Activated CD8-positive, alpha-beta memory T cell treated with anti-CD3 and anti-CD28 coated beads, Interleukin-2, amount 50 U/mL, for 4 hours (primary cell): ENCODE measurements at places on chromosomes 1 and 21.

- DNase-seq = no peak
Measured at GRCh38 chr1:53299233-53299632, 28.6 kb downstream of the LRP8 start.

- no peak for DNase-seq
Measured at GRCh38 chr21:17536381-17536780, 23.5 kb downstream of the CXADR start.

DNA sequence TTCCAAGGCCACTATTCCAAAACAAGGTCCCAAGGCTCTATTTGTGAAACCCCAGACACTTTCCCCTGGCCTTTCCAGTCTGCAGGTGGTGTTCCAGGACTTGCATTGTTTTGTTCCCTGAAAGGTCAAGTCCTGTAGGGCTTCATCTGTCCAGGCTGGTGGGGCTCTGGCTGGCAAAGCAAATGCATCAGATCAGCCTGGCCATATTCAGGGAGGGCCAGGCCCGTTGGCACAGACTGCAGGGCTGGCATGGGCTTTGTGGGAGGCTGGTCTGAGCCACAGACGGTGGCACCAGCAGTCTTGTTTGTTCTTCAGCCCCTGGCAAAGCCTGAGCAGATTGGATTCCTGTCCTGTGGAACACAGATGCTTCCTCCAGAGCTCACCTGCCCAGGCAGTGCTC is 93.0 kb downstream of the SPATA46 start:
- DNase-seq = no peak

- no peak for DNase-seq
Measured at GRCh38 chr1:25435397-25436108, 4.9 kb downstream of the MACO1 start.

- no peak for DNase-seq
Measured at GRCh38 chr1:161921990-161922389, 101.7 kb downstream of the OLFML2B start.

DNA sequence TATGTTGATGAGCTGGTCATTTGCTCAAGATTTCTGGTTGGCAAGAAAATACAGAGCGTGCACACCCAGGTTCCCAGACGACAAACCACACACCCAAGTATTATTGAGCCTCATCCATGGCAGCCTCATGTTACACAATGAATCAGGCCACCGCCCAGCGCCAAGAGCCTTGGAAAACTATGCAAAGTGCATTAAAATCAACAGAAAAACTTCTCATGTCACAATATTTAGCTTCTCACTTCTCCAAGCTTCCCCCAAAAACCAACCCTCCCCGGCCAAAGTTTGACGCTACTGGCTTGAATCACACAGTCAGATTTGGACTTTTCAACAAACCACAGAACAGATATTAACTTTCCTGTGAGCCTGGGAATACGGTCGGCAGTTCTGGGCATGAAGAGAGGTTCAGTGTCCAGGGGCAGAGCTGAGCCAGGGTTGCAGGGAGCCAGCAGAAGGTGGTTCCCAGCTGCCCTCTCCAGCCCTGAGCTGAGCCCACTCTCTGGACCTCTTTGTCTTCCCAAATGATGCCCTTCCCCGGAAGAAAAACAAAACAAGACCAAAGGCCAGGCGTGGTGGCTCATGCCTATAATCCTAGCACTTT is 71.1 kb downstream of the SETD4 start:
- no peak for DNase-seq

DNA sequence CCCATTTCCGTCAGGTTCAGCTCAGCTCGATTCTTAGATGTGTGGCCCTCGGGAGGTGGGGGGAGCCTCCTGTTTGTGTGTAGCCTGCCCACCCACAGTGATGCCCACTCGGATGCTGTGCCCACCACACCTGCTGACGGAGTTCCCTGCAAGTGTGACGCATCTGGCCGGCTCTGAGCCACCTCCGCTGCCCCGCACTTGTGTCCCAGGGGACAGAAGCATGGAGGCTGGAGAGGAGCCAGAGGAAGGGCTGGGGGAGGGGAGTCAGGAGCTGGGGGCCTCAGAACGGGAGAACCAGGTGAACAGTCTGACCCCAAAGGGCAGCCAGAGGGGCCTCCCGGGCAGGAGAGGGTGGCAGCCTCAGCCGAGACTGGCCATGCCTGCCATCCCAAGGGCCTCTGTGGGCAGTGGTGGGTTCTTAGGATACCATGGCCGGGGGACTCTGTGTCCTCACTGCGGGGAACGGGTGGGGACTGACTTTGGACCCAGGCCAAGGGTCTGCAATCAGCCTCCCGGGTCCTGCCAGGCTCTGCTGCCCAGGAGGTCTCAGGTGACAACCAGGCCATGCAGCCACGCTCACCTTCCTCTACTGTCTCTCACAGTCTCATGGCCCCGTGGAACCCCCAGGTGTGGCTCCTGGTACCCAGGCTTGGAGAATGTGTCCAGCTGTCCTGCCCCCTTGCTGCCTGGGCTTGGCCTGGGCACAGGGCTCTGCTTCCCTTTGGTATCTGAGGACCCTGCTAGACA is 267.2 kb upstream of the VAMP3 start:
- no peak for DNase-seq

- DNase-seq = no peak
Measured at GRCh38 chr1:58765441-58765840, 18.4 kb downstream of the JUN start.

DNA sequence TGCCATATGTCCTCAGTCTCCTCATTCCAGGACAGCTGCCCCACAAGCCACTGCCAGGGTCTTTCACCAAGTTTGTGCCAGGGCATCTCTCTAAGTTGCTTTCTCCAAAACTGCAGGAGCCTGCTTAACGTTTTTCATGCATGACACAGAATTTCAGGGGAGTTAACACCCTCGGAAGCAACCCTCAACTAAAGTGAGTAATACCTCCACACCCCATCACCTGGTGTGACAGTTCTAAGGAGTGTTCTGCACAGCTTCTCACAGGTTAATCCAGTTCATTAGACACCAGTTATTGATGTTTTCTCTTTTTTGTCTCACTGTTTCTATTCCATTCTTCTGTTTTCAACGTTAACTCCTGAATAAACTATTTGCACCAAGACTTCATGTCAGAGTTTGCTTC is 115.0 kb downstream of the BACH1 start:
- no peak for DNase-seq

DNA sequence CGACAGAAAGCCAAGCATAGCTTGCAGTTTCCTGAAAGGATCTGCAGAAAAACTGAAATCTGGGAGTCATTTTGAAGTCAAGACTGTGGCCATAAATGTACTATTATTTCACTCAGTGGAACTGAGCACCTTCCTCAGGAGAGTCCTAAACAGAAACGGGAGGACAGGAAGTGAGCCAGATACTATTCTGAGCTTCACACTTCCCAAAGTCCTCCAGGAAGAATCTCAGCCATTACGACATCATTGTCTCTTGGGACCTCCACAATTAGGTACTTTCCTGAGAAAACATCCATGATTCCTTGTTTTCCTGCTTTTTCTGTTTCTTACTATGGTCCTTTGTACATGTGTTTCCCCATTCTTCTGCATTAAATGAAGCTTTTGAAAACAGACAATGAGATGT is 299.2 kb upstream of the USP25 start:
- no peak for DNase-seq

GRCh38 chr21:29053011-29053553 is 20.4 kb downstream of the CCT8 start:
- DNase-seq = no peak

DNA sequence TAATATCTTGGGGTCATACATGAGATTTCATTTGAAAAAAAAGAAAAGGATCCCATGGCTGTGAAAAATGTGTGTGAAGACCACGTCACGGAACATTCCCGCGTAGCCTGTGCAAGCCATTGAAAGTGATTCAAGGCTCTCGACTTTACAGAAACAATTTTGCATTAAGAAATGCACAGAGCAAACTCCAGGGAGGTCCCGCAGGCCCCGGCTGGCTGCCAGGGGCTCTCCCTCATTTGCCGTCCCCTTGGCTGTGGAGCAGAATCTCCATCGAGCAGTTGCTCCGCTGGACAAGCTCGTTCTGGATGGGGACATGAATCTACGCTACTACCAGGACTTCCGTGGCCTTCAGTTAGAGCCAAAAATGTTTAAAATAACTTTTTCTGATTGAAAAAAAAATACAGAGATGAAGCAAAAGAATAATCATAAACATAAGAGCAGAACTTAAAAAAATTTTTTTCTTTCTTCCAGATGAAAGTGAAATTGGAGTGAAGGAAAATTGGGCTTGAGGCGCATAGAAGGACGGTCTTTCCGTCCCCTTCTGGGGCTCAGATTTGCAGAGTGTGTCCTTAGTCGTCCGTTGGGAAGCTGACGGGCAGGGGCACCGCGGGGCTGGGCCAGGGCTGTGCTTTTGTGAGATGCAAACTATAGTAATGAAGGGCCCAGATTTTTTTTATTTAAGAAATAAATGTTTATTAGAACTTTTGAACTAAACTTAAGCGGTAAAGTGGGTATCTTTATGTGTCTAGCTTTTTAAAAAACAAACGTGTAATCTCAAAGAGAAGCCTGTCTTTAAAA is 68.1 kb upstream of the ARHGEF16 start:
- DNase-seq = no peak

DNA sequence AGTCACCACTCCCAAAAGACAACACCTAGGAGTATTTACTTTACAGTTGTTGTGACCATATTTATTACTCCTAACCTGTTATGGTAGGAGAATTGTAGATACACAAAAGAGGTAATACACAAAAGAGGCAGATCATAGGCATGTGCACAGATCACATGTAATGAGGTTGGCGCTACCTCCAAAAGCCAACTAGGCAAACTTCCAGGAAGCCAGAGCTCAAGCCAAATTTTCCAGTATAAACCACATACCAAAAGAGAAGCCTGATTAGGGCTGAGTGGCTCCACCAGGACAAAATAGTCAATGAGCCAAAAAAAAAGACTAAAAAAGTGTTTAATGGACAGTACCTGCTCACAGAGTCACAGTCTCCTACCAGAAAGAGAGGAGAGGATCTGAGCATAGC is 195.0 kb upstream of the PBX1 start:
- DNase-seq = no peak

DNA sequence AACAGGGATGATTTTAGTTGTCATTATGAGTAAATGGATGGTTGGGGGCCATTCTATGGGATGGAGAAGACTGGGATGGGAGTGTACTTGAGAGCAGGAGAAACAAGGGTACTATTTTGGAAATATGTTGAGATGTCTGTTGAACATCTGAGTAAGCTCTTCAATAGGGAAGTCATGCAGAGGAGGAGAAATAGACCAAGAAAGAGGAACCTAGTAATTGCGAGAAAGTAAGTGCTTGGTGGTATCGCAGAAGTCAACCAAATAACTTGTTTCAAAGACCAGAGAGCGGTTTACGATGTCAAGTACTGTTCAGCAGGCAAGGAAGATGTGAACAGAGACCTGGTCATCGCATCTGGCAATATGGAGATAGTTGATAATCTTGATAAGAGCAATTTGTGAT is 22.4 kb upstream of the CHRM3 start:
- no peak for DNase-seq

DNA sequence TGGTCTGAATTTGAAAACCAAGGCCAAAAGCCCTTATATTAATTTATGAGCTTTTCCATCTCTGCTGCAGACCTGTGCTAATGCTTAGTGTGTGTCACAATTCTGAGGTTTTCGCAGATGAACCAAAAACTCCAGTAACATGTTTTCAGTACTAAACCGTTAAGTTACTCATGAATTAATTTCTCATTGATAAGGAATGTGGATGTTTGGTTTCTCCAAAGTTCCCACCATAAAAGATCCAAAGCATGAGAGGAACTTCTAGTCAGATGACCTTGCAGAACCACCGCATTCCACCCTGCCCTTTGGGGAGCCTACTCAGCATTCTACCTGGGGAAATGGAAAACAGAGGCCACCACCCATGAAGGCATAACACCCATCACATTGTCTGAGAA is 7.5 kb upstream of the LEPR start:
- DNase-seq = no peak

DNA sequence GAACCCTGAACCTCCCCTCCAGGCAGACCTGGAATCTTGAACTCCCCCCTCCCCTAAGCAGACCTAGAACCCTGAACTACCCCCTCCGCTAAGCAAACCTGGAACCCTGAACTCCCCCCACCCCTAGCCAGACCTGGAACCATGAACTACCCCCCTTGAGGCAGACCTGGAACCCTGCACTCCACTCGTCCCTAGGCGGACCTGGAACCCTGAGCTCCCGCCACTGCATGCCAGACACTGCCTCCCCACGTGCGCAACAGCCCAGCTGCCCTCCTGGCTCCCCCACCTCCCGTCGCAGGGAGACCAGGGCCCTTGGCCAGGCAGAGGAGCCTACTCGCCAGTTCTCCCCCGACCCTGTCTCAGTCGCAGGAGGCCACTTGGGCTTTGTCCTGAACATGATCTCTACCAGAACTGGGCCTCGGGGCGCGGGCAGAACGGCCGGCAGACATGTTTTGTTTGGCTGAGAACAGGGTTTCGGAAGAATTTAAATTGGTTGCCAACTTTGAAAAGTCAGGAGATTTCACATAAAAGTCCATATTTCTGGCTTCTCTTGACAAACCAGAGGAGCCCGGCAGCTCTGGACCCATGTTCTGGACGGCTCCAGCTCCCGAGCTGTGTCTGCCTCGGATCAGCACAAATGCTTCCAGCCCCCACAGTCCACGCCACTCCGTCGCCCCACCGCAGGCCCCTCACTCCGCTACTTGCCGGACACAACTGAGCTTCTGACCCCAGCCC is 9.2 kb upstream of the PLEKHG5 start:
- DNase-seq = no peak

DNA sequence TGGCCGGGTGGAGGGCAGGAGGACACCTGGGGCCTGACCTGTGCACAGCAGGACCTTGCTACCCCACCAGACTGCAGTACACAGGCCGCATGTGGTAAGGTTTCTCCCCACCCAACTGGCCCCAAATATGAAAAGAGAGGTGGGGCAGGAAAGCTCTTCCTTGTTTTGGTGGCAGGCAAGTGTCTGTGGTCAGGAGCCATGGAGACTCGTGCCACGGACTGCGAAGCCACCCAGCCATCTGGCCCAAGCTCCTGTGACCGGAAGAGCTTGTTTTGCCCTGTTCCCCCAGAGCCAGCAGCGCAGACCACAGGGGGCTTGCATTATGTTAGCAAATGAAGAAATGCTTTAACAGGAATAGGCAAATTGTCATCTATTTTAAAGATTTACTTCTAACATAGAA is 54.9 kb downstream of the OLIG1 start:
- no peak for DNase-seq

- no peak for DNase-seq
Measured at GRCh38 chr1:61993331-61993961, 201.2 kb upstream of the L1TD1 start.

DNA sequence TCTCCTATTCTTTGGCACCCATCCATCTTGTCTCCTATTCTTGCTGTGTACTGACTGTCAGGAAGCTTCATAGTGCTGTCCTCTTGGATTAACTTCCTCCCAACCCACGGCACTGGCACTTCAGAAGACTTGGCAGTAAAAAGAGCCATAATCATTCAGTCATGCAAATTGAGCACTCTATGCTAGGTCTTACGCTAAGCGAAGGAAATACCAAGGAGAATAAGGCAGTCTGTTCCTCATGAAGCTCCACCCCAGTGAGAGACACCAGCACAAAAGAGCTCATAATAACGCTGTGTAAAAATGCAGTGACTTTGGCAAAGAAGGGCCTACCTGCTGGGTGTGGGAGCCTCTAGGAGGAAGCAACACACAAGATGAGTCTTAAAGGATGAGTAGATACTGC is 67.1 kb downstream of the GFI1 start:
- DNase-seq = no peak
